Pulmonary artery endothelial cell (primary cell): ENCODE measurements at places on chromosomes 13 and 19. TPM values are rescaled to one million over a fixed set of nuclear protein-coding genes. Genes with fewer than 3 reads are reported as not detected.

DNA sequence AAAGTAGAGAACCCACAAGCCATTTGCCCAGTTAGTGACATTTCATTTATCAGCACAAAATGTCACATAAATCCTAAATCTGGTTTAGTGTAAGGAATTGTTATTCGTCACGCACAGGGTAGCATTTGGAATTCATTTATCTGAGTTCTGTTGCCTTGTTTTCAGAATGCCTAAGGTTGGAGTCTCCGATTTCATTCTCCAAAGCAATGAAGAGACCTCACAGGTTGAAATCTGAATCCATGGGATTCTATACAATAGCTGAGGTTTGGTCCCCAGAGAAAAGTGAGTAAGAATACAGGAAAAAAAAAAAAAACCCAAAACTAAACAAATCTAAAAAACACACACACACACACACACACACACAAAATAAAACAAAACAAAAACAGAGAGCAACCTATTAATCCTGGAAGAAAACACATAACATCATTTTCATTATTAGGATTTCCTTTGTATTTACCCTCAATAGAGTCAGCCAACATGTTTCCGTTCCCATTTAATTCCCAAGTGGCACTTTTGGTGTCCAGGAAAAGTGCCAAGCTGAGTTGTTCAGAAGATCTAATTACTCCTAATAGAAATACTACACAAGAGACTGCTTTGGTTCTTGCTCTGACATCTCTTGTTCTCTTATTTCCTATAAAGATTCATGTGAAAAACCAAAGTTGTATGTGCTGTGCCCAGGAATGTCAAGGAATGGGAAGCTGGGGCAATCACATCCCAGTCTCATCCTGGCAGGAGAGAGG is 36.2 kb upstream of the LRCH1 start:
- DNase-seq = no peak

GRCh38 chr13:32923725-32924124 is 92.5 kb upstream of the KL start:
- no peak for DNase-seq

DNA sequence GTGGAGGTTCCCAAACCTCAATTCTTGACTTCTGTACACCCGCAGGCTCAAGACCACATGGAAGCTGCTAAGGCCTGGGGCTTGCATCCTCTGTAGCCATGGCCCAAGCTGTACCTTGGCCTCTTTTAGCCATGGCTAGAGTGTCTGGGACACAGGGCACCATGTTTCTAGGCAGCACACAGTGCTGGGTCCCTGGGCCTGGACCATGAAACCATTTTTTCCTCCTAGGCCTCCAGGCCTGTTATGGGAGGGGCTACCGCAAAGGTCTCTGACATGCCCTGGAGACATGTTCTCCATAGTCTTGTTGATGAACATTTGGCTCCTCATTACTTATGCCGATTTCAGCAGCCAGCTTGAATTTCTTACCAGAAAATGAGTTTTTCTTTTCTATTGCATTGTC is 701.4 kb downstream of the FGF9 start:
- no peak for DNase-seq

DNA sequence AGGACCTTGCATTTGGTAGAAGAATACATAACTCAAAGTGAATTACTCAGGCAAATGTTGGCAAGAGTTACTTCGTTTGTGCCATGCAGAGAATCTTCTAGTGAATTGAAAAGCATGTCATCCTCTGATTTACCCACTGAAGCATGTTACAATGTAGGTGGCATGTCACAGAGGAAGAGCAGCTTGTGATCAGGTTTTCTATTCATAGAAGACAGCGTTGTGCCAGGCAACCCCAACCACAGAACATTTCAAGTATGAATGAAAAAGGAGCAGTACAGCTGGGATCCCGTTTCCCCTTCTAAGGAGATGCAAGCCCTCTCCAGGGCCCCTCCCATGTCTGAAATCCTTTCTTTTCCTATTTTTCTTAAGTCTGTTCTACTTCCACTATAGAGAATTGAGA is 6.0 kb upstream of the KATNAL1 start:
- no peak for DNase-seq

The ELL gene
- total RNA-seq = 13.4 and 15.3 TPM in 2 replicates

The CCL25 gene
- total RNA-seq = not detected in 2 replicates
